Neuronal stem cell (in vitro differentiated cells): ENCODE measurements at places on chromosomes 16 and 17.

DNA sequence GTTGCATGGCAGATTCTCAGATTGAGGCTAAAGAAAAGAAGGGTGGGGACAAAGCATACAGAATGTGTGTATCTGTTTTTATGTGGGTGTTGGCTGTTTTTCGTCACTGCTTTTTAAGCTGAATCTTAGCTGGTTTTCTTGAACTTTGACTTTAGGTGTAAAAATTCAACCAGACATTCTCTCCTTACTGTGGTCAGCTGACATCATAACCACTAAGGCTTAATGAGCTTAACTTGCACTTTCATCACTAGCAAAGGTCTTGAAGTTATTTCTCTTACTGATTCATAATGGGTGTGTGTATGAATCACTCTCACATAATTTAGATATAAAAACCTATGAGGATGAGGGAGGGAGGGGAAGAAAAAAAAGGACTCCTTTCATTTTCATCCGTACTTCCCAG is 4.0 kb upstream of the CDC6 start:
- no peak for DNase-seq

- no peak for DNase-seq
These were observed 82.4 kb downstream of the ANKRD11 start for GRCh38 chr16:89407925-89408300.

GRCh38 chr16:88303890-88304819 is 78.6 kb upstream of the ZNF469 start:
- DNase-seq, result no peak

DNA sequence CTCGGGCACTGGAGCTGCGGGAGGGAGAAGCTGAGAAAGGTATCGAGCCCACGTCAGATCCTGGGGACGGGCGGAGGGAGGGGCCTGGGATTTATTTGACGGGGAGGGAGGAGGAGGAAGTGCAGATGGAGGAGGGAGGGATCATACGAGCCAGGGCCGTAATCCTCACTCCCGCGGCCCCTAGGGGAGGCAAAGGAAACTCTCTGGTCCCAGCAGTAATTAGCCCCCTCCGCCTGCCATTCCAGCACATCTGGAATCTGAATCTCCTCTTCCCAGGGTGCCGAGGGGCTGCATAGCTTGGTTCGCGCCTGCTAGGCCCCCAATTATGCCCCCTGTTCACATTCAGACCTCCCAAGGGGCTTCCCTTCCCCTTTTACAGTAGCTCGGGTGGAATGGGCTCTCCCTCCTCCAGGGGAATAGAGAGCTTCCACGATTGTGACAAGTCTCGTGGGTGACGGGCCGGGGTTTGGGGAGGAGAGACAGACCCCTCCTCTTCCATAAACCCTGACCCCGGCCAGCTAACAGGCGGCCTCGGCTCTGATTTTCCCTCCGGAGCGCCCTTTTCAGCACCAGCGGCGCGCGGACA is at the start of gene SEZ6L2:
Gene SEZ6L2 (minus strand): TSS at position 35 of the 586 bp plus-strand sequence. CDS start 531 bp downstream, outside the sequence.
- peak; percentile 84 for DNase-seq

- no peak for DNase-seq
These were observed 1.7 kb downstream of the BLMH start for GRCh38 chr17:30290077-30290476.

GRCh38 chr17:77555741-77556291 is 402.7 kb upstream of the TNRC6C start:
- no peak for DNase-seq

GRCh38 chr16:11550791-11551498 is 35.8 kb downstream of the LITAF start:
- DNase-seq, result no peak

DNA sequence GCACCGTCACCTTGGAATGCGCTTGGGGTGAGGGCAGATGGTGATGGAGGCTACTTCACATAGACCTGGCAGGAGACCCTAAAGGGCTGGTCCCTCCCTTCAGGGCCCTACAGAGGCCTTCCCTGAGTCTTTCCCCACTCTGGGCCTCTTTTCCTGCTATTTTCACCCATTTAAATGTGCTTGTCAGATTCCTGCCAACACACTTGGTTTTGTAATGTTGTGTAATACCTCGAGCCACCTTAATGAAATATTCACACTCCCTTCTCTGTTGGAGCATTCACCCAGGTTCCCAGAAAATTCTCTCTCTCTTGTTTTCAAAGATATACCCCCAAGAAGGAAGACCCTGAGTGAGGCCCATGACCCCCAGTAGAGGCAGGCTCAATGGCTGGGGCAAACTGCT is 456.6 kb upstream of the DYNLRB2 start:
- DNase-seq, result no peak

- no peak for DNase-seq
These were observed 197.2 kb downstream of the RBFOX3 start for GRCh38 chr17:79413611-79414010.

- DNase-seq, result no peak
These were observed 41.6 kb upstream of the ASIC2 start for GRCh38 chr17:33334703-33335102.

GRCh38 chr16:72302332-72302731 is 130.4 kb upstream of the PMFBP1 start:
- no peak for DNase-seq

- DNase-seq, result no peak
These were observed 40.1 kb downstream of the YPEL2 start for GRCh38 chr17:59371416-59372100.

DNA sequence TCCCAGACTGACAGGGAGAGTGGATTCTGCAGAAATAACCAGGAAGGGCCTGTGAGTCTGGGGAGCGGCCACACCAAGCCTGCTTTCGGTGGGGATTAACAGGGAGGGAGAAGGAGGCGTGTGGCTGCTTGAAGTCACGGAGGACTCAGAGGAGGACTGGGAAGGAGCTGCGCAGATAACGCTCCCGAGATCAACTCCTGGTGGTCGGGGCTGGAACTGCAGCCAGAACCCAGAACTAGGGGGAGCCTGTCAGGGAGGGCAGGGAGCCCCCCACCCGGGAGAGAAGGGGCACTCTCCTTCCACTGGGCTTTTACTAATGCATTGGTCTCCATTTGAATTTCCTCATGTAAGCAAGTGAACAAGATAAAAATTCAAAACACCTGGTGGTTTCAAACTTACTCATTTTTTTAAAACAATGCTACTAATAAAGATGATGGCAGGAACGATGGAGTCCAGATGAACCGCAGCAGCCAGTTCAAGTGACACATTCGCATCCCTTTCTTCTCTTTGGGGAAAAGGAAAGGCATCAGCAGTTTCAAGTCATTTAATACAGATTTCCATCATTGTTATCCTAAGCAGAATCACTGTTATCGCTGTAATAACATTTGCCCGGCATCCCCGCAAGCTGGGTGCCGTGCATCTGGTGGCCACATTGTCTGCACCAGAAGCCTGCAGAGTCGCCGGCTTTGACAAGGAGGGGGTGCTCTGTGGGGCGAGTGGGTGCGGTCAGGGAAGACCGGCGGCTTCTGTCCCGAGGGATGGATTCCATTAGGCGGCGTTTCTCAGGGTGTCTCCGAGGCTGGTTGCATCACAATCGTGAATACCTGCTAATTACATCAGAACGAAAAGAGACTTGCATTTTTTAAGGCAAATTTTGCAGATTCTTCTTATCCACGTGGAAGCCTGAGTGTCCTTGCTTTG is 183.0 kb downstream of the FOXL1 start:
- peak; percentile 48 for DNase-seq

DNA sequence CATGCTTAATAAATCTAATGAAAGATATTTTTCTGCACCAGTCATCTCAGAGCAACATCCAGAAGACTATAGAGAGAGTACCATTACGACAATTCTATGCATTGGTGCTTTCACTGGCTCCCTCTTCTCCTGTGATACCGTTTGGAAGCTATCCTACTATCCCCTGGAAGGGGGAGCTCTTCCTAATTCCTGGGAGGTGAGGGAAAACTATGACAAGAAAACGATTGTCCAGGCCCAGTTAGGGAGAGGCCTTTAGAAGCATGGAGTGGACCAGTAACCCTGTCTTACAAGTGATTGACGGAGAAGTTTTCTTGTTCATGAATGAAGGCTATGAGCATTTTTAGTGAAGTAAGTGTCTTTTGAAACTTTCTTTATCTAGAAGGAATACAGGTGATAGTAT is 150.2 kb downstream of the TANC2 start:
- no peak for DNase-seq

DNA sequence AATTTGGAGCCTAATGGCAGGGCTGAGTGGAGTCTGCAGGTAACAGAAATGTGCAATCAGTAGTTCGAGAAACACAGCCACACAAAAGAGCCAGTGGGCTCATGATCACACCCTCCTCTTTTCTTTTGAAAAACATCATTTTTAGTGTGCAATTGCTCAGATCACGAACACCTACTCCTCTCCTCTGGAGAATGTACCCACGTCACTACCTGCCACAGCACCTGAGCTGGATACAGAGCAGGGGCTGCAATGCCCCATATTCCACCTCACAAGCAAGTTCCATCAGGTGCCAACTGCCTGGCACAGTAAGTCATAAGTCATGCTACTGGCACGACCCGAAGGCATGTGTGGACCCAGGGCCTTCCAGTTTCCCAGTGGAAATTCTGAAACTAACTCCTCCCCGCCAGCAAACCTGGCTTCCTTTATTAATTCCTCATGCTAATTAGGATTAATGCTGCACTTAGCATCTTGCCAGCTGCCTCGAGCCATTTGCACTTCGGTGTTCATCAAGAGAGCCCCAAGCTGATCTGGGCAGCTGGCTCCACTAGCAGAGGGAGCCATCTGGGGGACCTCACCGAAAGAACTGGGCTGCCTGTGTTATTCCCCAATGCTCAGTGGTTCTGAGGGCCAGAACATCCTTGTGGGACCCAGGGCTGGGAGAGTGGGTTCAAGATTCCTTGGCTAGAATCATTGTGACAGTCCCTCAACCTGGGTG is 2.4 kb downstream of the CACNG4 start:
- DNase-seq, result no peak

DNA sequence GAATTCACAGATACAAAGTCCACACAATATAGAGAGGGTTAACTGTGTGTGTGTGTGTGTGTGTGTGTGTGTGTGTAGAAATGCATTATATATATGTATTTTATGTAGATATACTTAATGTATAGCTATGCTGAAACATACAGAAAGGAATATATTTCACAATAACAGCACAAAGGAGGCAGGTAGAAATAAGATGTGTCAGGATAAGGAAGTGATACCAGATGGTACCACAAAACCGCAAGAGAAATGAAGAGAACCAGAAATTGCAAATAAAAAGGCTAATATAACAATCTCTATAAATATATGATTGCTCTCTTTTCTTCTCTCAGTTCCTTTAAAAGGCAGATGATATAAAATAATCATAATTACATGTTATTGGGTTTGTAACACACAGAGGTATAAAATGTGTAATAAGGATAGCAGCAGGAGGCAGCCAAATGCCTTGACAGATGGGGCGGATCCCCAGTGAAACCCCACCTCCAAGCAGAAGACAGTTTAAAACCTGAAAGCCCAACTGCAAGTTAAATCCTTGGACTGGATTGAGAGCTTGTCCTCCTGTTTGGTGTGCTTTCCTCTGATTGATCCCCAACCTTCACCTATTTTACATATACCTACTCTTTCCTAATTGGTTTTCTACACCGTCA is 365.4 kb upstream of the C16orf82 start:
- no peak for DNase-seq

DNA sequence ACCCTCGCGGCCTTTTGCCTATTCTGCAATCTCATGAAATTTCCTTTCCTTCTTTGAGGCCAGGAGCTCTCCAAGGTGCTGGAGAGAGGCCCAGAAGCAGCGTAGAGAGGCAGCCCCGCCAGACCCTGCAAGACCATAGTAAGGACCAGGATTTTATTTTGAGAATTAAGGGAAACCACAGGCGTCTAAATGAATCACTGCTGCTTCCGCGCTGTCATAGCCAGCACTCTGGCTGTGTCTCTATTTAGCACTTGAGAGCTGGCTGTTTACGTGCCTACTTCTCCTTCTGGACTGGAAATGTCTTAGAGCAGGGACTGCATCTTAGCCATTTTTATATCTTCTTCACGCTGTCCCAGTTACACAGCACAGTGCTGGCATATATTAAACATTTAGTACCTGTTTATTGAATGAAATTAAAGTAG is 37.6 kb upstream of the PIRT start:
- peak; percentile 48 for DNase-seq

DNA sequence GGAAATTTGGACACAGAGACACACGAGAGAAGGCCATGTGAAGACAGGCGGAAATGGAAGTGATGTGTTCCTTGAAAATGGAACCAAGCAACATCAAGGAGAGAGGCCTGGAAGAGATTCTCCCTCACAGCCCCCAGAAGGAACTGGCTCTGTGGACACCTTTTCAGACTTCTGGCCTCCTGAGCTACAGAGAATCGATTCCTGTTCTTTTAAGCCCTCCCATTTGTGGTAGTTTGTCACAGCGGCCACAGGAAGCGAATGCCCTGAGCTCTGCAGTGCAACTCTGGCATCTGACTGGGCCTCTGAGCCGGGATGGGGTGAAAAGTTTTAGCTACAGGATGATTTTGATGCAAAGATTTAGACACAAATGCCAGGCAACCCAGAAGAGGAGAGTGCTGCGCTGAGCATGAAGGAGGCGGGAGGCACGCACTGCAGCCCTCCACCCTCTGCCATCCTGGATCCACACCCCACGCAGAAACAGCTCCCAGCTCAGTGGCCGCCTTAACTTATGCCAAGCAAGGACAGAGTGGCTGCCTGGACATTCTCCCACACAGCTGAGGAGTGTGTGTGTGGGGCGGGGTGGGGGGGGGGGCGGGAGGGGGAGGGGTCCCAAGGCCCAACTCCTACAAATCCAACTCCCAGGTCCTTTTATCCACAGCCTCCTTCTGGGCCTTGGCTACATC is 2.2 kb downstream of the TIMP2 start:
- DNase-seq, result no peak

DNA sequence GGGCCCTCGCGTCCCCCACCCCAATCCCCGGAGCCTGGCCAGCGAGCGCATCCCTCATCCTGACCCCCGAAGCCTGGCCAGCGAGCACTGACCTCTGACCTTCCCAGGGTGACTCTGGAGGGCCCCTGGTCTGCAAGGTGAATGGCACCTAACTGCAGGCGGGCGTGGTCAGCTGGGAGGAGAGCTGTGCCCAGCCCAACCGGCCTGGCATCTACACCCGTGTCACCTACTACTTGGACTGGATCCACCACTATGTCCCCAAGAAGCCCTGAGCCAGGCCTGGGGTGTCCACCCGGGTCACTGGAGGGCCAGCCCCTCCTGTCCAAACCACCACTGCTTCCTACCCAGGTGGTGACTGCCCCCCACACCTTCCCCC is 2.3 kb downstream of the TPSD1 start:
- no peak for DNase-seq

DNA sequence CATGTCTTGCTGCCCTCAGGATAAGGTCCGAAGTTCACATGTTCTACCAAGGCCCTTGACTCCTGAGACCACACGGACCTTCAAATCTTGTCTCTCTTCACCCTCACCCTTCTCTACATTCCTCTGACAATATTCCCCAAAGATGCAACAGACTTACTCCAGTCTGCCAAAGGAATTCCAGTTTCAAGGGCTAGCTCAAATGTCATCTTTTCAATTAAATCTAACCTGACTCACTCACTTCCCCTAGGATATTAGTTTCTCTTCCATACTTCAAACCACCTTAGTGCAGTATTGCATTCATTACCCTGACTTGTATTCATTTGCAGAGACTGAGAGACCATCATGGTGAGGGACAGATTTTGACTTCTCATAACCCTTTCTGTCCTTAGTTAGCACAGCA is 59.6 kb upstream of the ADCY9 start:
- no peak for DNase-seq
